Stimulated activated CD8-positive, alpha-beta memory T cell treated with anti-CD3 and anti-CD28 coated beads, Interleukin-15, amount 100 ng/mL, for 4 hours (primary cell): ENCODE measurements at places on chromosomes 11 and 22.

DNA sequence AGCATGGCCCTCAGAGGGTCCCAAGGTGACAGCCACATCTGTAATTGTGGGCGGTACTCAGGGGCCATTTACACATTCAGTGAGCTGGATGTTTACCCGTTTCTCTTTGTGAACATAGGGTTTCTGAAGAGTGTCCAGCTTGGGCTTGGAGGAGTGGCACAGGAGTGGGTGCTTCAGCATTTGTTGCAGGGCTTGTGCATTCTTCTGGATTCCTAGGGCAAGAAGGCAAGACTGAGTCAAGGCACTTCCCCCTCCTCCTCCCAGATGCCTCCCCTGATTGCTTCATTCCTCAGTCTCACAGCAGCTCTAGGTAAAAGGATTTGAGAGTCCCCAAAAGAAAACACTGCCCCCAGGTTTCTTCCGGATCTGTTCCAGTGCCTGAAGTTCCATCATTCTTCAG lies 95.4 kb downstream of the RNF169 start:
- no peak for DNase-seq

DNA sequence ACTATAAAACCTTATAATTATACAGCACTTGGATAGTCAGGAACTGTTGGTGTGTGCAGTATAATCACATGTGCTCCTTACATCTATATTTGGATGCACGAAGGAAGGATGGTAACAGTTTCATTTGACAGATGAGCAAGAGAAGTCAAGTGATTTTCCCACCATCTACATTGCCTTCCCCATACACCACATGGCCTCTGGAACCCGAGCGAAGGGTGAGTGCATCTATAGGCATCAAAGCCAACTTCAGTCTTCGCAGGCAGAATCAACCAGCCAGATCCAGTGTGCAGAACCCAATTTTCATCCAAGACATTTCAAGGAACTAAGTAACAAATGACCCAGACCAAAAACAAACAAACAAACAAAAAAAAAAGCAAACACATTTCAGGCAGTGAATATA lies 85.1 kb upstream of the BLID start:
- no peak for DNase-seq

- DNase-seq: no peak
Observed at GRCh38 chr11:114219559-114220349, 76.4 kb upstream of the NNMT start.

GRCh38 chr22:44181912-44182587 lies 1.3 kb downstream of the PARVG start:
- DNase-seq: no peak

DNA sequence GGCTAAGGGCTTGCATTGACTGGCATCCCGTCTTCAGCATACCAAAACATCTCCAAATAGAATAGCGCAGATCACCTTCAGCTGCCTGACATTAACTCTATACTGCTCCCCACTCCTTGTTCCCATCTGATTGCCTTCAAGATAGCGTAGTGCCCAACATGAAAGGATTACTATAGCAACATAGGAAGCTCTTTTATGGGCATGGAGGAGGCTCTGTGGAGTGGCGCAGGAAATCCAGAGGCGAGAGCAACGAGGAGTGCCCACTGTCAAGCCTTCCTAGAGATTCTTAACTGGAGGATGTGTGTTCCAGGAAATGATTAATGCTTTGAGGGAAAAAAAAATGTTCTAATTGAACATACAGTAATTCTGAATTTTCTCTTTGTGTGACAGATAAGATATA lies 213.3 kb downstream of the CADM1 start:
- no peak for DNase-seq
